Activated CD4-positive, alpha-beta T cell treated with anti-CD3 and anti-CD28 coated beads, Interleukin-2, amount 50 U/mL, for 16 hours (primary cell): ENCODE measurements at places on chromosomes 2 and 18.

- DNase-seq, result no peak
These were observed 30.3 kb downstream of the GYPC start for GRCh38 chr2:126686286-126686685.

GRCh38 chr2:61727746-61728145 is 126.1 kb downstream of the FAM161A start:
- no peak for DNase-seq

- DNase-seq, result no peak
These were observed 46.4 kb downstream of the ZNF521 start for GRCh38 chr18:25305584-25305983.

DNA sequence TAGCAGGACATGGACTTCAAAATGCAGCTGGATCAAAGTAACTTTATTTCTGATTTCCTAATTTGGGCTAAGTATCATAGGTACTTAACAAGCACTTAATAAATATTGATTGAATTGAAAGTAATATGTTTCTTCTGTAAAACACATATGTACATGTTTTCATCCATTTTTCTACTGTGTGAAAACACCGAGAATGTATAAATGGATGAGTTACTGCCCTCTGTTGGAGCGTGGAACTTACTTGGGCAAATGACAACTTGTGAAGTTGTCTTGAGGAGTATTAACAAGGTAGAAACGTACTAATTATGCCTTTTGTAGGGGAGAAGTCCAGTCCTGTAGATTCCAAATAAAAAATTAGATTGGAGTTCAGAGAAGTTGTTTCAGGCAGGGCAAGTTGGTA is 87.2 kb downstream of the PHLPP1 start:
- no peak for DNase-seq

- no peak for DNase-seq
These were observed 27.0 kb upstream of the DPYSL5 start for GRCh38 chr2:26820932-26821331.

DNA sequence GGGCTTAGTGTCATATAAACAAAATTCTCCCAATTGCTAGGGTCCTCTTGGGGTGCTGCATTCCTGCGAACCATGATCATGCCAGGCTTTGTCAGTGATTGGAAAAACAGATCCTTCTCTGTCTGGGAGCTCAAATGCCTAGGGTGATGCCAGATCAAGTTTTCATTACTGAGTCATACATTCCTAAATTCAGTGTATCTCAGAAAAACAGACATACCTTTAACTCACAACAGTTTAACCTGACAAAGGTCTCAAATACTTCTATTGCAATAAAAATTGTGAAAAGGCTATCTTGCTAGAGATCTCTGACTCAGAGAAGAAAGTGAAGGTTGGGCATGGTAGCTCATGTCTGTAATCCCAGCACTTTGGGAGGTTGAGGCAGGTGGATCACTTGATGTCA is 86.9 kb downstream of the SH3YL1 start:
- DNase-seq, result no peak

DNA sequence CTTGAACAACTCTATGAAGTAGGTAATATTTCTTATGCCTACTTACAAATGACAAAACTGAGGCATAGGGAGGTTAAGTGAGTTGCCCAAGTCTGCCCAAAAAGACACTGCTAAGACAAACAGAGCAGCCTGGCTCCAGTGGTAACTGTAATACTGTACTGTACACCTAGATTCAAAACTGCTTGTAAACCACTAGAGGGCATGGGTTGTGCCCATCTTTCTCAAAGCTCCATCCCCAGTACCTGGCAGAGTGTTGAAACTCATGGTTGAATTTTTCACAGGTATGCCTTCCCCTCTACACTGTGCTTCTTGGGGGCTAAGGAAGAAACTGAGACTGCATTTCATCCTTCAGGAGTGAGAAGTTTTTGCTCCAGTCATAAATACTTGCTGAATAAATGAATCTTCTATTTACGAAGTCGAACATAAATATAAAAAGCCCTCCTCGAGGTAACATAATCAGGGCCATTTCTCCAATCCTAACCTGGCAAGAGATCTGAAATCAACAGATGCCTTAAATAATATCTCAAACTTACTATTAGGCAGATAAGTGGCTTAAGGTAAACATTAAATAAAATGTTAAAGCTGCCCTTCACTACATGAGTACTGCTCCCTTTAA is 2.0 kb downstream of the PPP4R1 start:
- DNase-seq, result peak; percentile 62

DNA sequence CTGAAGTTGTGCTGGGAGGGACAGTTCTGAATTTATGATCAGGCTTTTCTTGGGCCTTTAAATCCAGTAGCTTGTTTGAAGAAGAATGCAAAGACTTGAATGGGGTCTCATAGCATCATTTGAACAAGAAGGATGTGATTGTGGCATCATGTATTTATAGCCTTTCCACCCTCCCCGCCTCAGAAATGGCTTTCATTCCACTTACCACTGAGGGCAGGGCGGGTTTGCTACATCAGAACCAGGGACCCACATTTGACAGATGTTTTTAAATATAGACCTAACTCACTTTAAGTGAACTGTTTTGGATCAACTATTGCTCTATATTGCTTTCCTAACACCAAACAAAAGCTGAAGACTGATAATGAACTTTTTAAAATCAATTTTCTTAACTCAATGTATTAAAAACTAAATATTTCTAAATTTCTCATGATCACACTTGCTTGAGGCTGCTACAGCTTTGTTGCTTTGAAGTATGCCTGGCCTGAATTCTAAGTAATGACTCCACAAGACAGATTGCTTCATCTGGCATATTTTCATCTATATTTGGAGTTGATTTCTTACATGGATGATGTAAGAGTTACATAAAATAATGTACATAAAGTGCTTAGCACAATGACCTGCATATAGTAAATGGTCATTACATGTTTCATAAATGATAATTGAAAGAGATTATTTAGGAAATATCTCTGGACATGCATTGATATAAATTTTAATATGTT is 1552.9 kb upstream of the SLC39A10 start:
- no peak for DNase-seq

DNA sequence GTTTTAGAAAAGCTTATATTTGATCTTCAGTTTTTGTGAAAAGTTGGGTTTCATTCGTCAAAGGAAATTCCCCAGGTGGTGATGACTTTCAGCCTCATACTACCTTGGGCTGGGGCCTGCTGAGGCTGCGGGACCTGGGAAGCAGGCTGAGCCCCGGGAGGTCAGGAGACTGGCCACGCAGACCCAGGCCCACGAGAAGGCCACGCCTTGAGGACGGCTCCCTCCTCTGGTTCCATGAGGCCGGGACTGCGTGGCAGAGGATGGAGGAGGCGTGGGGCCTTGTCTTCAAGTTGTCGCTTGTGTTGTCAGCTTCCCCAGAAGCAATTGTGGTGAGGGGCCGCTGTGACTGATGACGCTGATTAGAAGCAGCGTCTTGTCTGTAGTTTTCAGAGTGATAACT is 11.8 kb downstream of the CNDP2 start:
- no peak for DNase-seq

DNA sequence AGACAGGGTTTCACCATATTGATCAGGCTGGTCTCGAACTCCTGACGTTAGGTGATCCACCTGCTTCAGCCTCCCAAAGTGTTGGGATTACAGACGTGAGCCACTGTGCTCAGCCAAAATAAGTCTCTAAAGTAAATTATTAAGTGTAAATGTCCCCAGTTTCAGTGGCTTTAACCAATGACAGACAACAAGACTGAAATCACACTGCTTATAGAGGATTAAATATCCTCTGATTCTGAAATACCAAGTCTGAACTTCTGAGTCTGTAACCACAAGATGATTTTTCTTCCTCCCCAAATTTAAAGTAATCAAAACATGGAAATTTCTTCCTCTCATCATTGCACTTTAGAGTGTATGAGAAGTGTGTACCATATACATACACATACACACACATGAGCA is 16.5 kb upstream of the ANKRD44 start:
- DNase-seq, result no peak

- no peak for DNase-seq
These were observed 107.8 kb downstream of the NBEAL1 start for GRCh38 chr2:203122317-203122986.

GRCh38 chr18:44855681-44856080 is 175.0 kb downstream of the SETBP1 start:
- DNase-seq, result no peak

DNA sequence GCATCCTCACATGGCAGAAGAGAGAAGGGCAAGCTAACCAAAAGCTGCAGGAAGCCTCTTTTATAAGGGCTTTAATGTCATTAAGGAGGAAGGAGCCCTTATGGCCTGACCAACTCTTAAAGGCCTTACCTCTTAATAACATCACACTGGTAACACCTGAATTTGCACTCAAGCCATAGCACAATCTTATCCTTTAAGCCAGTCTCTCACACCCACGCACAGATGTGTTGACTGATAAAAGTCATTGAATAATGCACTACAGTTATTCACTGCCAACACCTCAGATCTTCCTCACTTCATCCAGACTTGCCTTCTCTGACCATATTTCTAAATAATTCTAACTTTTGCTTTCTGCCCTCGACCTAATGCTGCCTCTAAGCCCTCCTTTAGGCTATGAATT is 516.8 kb downstream of the ADCYAP1 start:
- no peak for DNase-seq

- no peak for DNase-seq
These were observed 80.8 kb downstream of the NAT8 start for GRCh38 chr2:73561422-73561821.

DNA sequence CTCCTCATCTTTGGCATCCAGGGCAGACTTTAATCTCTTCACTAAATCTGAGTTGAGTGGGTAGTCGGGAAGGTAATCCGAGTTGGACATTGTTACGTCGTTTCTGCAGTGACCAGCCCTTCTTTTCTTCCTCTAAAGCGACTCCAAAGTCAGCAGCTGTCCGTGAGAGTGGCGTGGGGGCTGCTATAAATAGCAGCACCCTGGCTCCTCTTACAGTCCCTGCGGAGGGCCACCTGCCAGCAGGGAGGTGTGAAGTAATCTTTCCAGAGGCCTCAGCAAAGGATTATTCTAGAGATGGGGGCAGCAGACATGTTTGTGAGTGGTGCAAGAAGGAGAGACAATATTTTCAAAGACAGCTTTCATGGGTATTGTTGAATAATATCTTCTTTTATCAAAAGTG is at the start of gene ASB18:
Gene ASB18 (minus strand): TSS at position 151 of the 400 bp plus-strand sequence. CDS start 61 bp downstream, at position 90.
- DNase-seq, result no peak

GRCh38 chr18:11147371-11147951 is 1.9 kb downstream of the PIEZO2 start:
- no peak for DNase-seq

DNA sequence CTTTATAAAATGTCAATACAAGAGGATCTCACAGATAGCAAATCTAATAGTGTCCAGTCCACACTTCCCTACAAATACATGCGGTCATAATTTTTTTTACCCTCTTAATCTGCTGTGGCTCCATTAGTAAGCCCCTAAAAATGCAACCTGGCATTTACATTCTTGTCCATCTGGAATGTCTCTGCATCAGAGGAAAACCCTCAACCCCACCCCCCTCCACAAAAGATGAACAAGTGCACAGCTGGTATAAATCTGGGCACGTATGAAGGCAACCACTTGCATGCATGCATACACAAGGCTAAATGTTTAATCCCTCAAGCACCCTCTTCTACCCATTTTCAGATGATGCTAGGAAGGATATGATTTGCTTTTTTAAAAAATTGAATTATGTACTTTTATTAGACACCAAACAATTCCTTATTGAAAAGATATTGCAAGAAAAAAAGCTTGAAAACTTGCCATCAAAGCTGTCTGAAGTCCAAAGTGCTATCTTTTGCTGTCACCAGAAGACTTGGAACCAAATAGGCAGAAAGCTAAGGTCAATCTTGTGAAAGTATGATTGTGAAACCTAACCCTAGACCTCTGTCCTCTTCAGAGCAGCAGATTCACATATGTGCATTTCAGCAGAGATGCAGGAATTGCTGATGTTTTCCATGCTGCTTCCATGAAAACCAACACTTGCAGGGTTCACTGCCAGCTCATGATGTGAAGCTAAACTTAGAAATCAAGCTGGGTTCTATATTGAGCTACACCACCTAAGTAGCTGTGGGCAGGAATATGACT is 39.0 kb downstream of the IRS1 start:
- DNase-seq, result no peak

GRCh38 chr18:76379226-76380126 is 115.6 kb downstream of the ZNF516 start:
- no peak for DNase-seq

- DNase-seq, result no peak
These were observed 588.9 kb upstream of the NRXN1 start for GRCh38 chr2:51620796-51621195.

GRCh38 chr2:200498402-200499162 is 11.3 kb downstream of the KCTD18 start:
- no peak for DNase-seq

GRCh38 chr18:13610555-13611141 is 115.7 kb downstream of the FAM210A start:
- DNase-seq, result no peak

DNA sequence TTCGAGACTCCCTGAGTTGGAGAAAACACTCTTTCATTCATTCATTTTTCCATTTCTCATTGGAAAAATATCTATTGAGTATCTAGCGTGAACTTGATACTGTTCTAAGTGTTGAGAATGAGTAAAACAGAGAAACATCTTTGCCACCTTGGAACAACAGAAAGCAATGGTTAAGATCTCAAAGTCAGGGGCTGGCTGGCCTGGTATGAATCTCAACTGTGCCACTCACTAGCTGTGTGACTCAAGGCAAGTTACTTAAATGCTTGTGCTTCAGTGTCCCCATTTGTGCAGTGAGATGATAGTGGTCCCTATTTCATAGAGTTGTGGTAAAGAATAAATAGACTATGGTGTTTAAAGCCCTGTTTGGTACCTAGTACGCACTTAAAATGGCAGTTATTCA is 415.2 kb downstream of the NBAS start:
- DNase-seq, result peak; percentile 54

DNA sequence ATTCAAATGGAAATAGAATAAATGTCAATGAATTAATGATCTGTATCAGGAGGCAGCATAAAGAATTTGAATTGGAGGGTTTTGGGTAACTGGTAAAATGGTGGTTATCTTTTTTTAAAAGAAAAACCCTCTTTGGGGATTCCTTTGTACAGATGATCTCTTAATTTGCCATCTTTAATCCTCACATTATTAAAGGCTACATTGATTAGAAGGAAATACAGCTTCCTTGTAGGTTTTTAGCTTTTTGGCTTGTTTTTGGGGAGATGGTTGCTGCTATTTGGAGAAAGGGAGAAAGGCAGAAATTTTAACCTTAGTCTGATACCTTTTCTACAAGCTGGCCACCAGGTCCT is 600 bp upstream of the MAPRE2 start:
- no peak for DNase-seq

- DNase-seq, result no peak
These were observed 252.1 kb downstream of the SLC8A1 start for GRCh38 chr2:40199771-40200170.
